ENCODE measurements at places on chromosomes 4 and X.

GRCh38 chr4:184899261-184900134 is 73.7 kb upstream of the ACSL1 start:
- DNase-seq: no peak

DNA sequence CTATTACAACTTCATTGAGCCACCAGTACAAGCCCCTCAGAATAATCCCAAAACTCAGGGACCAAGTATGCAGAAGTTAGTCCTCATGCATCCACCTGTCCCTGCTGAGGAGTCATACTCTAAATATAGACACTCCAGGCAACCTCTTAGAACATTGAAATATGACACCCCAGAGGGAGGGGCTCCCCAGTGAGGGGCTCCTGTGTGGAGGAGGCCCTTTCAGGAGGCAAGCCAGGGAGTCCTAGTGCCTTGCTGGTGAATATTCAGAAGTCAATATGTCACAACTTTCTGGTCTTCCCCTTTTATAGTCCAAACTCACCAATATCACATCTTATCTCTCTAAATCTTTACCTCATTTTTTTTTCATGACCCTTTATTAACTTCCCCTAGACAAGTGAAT is 1.6 kb upstream of the ARMCX6 start:
- no peak for DNase-seq

DNA sequence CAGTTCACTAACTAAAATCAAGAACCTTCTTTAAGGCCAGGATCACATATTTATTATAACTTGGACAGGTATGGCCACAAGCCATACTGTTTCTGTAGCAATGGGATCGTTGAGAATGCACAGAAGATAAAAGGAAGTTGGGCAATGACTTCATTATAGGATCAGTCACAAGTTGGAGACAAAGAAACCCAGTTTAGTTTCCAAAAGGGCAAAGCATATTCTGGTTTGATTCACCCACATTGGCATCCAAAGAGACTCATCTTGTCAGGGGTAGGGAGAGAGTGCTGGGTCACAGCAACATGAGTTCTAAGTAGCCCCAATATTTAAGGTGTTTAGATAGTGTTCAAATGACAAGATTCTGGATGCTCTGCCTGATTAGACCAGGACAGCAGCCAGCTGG is 317.1 kb upstream of the GALNT7 start:
- no peak for DNase-seq

GRCh38 chrX:132955690-132956089 is 2.7 kb downstream of the HS6ST2 start:
- no peak for DNase-seq

DNA sequence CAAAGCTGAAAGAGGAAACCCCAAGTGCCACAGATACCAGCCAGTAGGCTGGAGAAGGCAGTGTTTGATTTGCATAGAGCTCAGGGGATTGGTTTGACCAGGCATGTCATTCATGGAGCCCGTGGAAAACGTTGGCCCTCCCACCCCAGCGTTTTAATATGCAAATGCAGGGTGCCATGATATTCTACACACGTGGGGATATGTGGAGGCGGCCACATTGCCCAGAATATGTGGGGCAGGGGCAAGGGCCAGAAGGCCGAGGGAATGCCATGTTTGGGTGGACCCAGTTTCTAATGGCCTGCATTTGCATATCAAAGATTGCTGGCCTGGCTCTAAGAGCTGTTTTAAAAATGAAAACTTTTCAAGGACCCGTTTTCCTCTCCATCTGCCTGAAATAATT is 71.1 kb downstream of the MAP9 start:
- no peak for DNase-seq

GRCh38 chr4:17597517-17597916 is 16.9 kb upstream of the MED28 start:
- no peak for DNase-seq

GRCh38 chr4:130424211-130424610 is 1328.3 kb downstream of the C4orf33 start:
- no peak for DNase-seq

DNA sequence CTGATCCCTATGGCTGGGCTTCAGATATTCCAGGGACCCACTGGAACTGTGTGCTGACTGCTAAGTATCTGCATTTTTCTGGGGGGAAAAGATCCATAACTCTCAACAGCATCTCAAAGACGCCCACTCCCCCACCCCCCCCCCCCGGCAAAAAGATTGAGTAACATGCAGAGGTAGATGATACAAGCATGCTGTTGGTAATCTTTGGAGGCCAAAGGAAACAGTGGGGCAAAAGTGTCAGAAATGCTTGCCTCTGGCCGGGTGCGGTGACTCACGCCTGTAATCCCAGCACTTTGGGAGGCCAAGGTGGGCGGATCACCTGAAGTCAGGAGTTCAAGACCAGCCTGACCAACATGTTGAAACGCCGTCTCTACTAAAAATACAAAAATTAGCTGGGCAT is 12.2 kb downstream of the XPNPEP2 start:
- no peak for DNase-seq

DNA sequence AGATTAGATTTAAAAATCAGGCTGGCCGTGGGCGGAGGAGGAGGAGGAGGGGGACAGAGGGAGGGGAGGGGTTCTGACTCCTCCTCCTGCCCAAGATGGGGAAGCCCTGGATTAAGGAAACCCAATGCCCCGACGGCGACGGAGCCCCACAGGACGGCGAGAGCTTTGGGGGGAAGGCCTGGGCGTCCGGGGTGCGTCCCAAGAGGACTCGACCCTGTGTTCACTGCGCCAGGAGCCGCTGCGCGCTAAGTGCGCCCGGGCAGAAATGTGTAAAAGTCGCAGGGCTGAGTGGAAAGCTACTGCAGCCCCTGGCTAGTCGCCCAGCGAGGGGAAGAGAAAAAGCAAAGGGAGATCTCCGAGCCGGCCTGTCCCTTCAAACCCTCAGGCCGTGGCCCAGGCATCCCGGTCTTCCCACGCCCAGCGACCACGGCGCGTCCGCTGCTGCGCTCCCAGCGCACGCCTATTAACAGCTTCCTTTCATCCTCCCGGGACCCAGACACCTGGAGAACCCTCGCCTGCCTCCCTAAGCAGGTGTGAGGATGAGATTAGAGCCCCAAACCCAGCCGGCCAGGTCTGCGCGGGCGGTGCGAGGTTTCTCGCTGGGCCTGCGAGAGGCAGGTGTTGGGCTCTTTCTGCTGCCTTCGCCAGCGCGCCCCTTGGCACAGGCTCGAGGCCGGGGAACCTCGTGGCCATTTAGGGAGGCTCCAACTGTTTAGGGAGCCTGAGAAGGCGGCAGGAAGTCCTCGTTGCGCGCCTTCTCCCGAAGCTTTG is 1.4 kb upstream of the RPS6KA3 start:
- no peak for DNase-seq

- DNase-seq: no peak
These were observed 66.3 kb downstream of the TAB3 start for GRCh38 chrX:30822764-30823163.

- DNase-seq: no peak
These were observed 446.7 kb downstream of the EPHA5 start for GRCh38 chr4:65223601-65224000.

- no peak for DNase-seq
These were observed 102.7 kb downstream of the SLC4A4 start for GRCh38 chr4:71441186-71442169.

DNA sequence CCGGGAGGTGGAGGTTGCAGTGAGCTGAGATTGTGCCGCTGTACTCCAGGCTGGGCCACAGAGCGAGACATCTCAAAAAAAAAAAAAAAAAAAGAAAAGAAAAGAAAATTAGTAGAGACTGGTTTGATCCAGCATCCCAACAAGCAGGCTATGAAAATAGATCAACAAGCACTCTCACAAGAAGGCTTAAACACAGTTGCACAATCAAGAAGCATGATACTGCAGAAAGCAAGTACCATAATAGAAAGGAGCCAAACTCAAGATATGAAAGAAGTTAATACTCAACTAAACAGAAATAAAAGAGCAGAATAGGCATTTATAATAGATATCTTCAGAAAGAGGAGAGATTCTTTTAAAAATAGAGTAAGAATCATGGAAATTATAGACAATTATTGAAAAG is 10.6 kb downstream of the TLR6 start:
- DNase-seq: no peak

- no peak for DNase-seq
These were observed 192.2 kb downstream of the APBB2 start for GRCh38 chr4:41022116-41022515.

GRCh38 chr4:108042927-108043326 is 53.2 kb downstream of the HADH start:
- DNase-seq: no peak

DNA sequence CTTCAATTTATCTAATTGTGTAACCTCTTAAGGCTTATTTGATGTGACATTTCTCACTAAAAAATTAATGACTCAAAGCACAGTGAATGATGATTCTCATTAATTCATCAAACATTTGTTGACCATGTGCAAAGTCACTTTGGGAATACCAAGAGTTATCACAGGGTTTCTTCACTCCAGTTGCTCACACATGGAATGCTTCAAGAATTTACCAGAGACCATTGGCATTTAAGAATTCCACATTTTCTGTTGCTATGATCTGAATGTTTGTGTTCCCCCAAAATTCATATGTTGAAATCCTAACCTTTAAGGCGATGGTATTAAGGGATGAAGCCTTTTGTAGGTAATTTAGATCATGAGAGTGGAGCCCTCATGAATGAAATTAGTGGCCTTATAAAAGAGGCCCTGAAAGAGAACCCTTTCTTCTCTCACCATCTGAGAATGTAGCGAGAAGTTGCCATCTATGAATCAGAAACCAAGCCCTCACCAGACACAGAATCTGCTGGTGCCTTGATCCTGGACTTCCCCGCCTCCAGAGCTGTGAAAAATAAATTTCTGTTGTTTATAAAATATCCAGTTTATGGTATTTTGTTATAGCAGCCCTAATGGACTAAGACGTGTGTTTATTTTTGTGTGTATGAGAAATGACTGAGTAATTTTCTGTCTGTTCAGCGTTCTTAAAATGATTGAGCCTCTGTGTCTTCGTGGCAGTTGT is 16.4 kb upstream of the SRPX start:
- no peak for DNase-seq

GRCh38 chr4:139764182-139764581 is 98.6 kb downstream of the MGST2 start:
- DNase-seq: no peak

- DNase-seq: no peak
These were observed 143.9 kb downstream of the KLHL13 start for GRCh38 chrX:117972711-117973109.

GRCh38 chr4:104592183-104592582 is 97.5 kb upstream of the CXXC4 start:
- DNase-seq: no peak

DNA sequence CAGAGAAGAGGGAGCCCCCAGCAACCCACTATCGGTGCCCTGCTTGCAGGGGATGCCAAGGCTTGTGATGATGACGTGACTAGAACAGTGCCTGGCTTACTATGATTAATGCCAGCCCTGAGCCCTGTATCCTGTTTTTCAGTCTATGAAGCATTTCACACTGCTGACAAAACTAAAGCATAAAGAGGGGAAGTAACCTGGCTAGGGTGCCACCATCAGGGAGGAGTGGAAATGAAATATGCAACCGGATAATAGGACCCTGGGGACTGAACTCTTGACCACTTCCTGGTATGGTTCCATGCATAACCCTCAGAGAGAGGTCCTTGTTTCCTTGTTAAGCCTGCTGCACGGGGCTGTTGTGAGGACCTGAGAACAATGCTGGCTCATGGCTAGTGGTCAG is 50.3 kb downstream of the MED28 start:
- DNase-seq: no peak

- DNase-seq: no peak
These were observed 140.9 kb downstream of the MAPK10 start for GRCh38 chr4:86218746-86219473.

DNA sequence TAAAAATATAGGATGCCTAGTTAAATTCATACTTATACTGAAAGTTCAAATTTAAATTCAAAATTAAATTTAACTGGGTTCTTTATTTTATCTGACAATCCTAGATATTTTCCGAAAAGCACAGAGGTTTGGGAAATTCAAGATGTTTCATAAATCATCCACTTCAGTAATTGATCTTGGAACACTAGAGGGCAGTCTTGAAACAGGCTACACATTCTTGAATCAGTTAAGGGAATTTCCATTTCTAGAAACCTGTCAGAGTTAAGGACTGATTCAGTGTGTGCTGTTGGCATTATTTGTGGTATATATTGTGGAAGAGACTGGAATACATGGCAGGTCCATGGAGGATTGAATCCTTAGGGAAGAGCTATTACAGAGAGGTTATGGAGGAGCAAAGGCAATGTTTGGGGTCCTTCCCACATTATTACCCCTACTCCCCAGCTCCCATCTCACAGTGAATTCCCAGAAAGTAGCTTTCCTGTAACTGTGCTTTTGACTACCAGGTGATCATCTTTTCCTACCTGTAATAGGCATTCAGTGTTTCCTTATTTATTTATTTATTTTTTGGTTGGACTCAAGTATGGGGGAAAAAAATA is 92.9 kb downstream of the EGF start:
- no peak for DNase-seq

DNA sequence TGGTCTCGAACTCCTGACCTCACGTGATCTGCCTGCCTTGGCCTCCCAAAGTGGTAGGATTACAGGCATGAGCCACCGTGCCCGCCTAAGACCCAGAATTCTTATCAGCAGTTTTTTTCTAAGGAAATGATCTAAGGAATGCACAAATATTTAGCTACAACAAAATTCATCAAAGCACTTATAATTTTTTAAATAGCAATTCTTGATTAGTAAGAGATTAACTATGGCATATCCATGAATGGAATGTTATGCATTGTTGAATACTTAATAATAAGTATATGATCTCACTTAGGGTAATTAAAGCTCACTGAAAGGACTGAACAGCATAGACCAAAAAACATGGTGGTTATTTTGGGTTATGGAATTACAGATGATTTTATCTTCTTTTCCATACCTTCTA is 18.4 kb downstream of the CENPU start:
- no peak for DNase-seq

DNA sequence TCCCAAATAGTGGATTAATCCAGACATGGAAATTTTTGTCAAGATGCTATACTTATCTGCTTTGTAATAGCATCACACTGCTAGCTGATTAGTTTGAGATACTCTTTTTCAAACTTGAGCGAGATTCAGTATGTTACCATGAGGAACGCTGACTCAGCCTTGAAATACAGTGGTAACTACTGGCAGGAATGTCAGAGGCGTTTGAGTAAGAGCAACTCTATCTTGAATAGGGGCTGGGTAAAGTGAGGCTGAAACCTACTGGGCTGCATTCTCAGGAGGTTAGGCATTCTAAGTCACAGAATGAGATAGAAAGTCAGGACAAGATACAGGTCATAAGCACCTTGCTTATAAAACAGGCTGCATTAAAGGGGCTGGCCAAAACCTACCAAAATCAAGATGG is 2519.6 kb downstream of the ARAP2 start:
- no peak for DNase-seq
